ENCODE measurements at places on chromosomes 2 and 18.

- no peak for DNase-seq
These were observed 299.0 kb downstream of the FBXO15 start for GRCh38 chr18:73848656-73849055.

DNA sequence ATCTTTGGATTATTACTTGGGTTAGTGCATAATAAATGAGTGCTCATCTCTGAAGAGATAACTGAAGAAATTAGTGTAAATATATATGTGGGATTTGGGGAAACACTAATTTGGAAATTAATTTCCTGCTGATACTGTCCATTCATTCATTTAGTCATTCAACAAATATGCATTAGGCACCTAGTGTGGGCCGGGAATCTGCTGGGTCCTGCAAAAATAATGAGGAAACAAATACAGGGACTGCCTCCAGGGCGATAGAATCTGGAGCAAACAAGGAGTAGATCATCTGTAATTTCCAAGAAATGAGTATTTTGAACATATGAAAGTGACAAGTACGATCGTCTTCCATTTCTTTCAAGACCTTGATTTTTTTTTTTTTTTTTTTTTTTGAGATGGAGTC lies 203.7 kb upstream of the LYPD1 start:
- DNase-seq: no peak

GRCh38 chr2:45388541-45389100 lies 222.4 kb downstream of the SRBD1 start:
- DNase-seq: no peak

GRCh38 chr18:47719096-47719780 lies 211.2 kb downstream of the SMAD2 start:
- no peak for DNase-seq

- DNase-seq: no peak
These were observed 2.5 kb downstream of the ATP9B start for GRCh38 chr18:79071503-79072210.

DNA sequence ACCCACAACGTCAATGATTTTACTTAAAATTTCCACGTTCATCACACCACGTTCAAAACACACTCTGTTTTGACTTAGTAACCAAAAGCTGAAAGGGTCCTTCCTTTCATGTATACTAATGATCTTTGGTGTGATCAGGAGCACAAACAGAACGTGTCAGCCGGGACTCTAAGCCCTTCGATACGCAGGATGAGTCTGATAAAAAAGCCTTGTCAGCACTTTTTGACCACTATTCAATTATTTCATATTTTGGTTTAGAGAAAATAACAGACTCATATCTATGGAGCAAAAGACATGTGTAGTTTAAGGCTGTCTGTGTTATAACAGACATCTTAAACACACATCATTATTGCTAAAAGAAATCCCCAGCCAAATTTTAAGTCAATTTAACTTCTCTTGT lies 345.3 kb downstream of the ZNF516 start:
- DNase-seq: no peak
